ENCODE measurements at places on chromosomes 7 and 10. TPM values are rescaled to one million over a fixed set of nuclear protein-coding genes. Genes with fewer than 3 reads are reported as not detected.

The DPP6 gene
- not detected for total RNA-seq

The INMT gene
- not detected for total RNA-seq

The NUDT1 gene
- total RNA-seq: 100 TPM

The HERPUD2 gene
- total RNA-seq: 21.1 TPM

The TMEM229A gene
- not detected for total RNA-seq

The HIBADH gene
- 47.1 TPM for total RNA-seq
